Stimulated activated CD4-positive, alpha-beta T cell treated with anti-CD3 and anti-CD28 coated beads, Interleukin-12 subunit alpha, Interleukin-12 subunit beta, amount 100 ng/mL, for 48 hours (primary cell): ENCODE measurements at places on chromosomes 3 and 15.
A peak's percentile ranks its signal among the peaks of the same experiment; 100 is the strongest.

- no peak for DNase-seq
Measured at GRCh38 chr15:39587731-39588530, 7.1 kb downstream of the THBS1 start.

DNA sequence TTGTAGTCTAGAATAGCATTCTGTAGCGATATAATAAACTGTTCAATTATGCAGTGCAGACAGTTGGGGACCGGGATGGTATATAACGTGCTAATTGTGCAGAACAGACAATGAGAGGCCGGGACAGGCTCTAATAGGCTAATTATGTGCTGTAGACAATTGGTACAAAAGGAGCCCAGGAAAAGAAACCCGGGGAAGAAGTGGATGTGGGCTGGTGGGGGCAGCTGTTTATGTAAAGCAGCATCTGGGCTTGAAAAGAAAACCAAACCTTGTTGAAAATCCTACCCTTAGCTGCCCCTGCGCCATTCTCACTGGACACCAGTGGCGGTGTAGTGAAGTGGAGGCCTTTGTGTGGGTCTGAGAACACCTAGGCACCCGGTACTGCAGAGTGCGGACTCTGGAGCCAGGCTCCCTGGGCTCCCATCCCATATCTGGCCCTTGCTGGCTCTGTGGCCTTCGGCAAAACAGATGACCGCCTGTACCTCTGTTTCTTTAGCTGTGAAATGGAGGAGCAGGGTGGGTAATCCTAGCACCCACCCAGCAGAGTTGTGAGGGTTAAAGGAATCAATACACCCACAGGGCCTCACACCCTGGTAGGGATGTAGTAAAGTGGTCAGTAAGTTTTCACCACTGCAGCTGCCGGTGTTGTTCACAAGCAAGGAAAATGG lies 51.5 kb downstream of the CMTM6 start:
- no peak for DNase-seq

- DNase-seq = no peak
Measured at GRCh38 chr3:16666206-16666605, 61.0 kb upstream of the DAZL start.

DNA sequence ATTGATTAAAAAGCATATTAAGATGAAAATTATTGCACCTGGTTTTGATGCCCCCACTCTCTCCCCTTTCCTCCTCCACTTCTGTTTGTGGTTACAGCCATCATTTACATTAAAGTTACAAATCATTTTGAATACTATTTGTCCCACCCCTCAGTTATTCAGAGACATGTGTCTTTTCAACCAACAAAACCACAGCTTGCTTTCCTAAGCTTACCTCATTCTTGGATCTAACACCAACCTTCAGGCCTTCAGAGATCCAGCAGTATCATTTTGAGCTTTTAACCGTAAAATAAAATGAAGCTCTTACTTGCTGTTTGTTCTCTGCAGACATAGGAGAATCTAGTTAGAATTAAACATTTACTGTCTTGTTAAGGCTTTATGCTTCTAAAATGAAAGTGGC lies 4.7 kb downstream of the PXYLP1 start:
- no peak for DNase-seq

GRCh38 chr3:86733257-86733656 lies 257.7 kb downstream of the VGLL3 start:
- no peak for DNase-seq

DNA sequence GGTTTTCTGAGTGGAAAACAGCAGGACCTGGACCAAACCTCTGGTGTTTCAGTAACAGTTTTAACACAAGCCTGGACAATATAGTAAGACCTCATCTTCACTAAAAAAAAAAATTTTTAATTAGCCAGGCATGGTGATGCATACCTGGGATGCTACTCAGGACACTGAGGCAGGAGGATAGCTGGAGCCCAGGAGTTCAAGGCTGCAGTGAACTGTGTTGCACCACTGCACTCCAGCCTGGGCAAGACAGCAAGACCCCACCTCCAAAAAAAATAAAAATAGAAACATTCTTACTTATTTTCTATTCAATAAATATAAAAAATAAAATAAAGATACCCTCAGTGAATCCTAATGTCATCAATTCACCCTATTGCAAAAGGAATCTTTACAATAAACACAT lies 21.5 kb downstream of the ULK4 start:
- DNase-seq = no peak

DNA sequence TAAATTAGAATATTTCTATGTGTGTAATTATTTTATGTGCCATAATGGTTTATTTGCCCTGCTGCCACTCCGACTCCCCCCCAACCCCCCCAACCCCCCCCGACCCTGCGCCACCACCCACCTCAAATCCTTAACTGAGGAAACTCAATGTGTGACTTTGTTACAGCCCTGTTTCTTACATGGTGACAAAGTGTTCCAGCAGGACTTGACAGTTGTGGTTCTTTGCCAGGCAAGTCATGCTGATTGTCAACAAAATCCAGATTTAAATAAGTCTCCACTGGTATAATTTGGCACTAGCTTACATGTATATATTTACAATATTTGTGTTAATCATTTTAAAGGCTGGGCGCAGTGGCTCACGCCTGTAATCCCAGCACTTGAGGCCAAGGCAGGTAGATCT lies 7.7 kb downstream of the EBLN2 start:
- DNase-seq = no peak

DNA sequence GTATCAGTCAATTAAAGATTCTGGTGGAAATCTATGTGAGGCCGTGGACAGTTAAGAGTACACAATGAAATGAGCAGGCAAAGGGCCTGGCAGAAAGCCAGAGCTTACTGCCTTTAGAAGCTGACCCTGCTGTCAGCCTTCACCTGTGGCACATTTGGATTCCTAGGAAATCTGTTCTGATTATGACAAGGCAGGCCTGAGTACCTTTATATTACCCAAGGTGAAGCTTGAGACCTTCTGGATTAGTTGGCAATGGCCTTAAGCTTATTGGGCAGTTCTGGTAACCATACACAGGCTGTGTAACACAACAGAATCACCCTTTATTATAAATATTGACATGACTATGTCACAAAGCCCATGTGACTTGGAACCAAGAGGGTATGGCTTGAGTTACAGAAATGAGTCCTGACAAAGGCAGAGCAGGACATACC lies 43.2 kb downstream of the NBEAL2 start:
- DNase-seq = no peak

DNA sequence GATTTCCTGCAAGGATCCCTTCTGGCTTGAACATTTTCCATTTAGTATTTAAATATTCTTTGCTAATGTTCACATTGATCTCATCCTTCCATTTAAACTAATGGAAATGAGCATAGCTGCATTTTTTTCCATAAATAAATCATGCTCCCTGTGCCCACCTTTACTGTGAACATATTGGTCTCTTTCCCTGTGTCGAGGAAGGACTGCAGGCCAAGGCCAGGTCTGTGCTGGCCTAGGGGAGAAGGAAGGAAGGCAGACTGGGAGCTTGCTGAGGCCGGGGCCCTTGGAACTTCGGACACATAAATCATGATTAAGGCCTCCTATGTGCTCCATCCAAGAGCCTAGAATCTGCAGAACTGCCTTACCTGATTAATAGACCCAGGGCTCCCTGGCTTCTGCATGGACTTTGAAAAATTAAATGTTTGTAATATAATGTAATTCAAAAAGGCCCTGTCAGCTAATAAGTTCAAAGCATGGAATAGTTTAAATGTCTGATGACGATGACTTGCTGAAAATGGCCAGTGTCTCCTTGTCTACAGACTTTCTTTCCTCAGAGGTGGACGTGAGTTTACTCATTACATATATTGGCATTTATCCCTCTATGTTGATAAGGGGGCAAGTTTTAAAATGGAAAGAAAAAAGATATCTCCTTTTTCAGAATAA lies 175.9 kb downstream of the FEZF2 start:
- no peak for DNase-seq

DNA sequence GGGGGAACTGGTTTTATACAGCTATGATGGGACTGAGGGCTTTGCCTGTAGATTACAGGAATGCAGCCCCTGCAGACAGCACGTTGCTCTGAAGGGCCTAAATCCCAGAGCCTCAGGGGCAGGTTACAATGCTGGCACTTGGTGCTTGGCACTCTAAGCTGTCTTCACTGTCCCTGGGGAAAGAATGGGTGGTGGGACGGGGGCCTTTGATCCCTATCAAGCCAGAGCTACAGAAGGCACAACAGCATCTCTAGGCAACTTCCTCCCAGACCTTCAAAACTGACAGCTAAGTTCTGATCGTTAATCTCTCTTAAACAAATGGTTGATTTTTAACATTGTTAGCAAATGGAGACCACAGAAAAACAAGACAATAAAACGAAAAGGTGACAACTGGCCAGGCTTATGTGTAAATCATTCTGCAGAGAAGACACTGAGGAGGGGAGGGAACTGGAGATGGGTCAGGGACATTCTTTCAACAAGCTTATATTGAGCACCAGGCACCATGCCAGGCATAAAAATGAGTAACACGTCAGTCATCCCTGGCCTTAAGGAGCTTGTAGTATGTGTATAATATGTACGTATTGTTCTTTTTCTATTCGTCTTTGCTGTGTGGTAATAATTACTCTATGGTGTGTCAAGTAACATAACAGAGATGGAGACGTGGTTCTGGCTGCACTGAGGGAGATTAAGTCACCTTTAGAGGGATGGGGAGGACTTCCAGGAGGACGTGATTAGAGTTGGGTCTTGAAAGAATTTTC lies 49.1 kb downstream of the CA12 start:
- DNase-seq = no peak

GRCh38 chr3:74267588-74268184 lies 346.8 kb downstream of the CNTN3 start:
- DNase-seq = peak; percentile 3

- DNase-seq = no peak
Measured at GRCh38 chr3:46482632-46483350, 15.0 kb upstream of the RTP3 start.

GRCh38 chr15:31077181-31077580 lies 24.3 kb downstream of the TRPM1 start:
- DNase-seq = no peak
